Activated CD8-positive, alpha-beta T cell treated with anti-CD3 and anti-CD28 coated beads, Interleukin-2, amount 10 ng/mL, durations not matched to agents 7 days and 5 days (primary cell): ENCODE measurements at places on chromosomes 7 and 10. TPM values are rescaled to one million over a fixed set of nuclear protein-coding genes. Genes with fewer than 3 reads are reported as not detected.

RELN gene
- not detected for total RNA-seq

VWDE gene
- total RNA-seq, result 4.4 TPM

IGF2BP3 gene
- total RNA-seq, result 0.52 TPM

CCL24 gene
- not detected for total RNA-seq

UCN3 gene
- total RNA-seq, result not detected

SPDYE2B gene
- total RNA-seq, result not detected

WEE2 gene
- not detected for total RNA-seq

COX15 gene
- total RNA-seq, result 36.1 TPM

CHST15 gene
- total RNA-seq, result not detected

GRCh38 chr10:119496273-119496672, 46.2 kb downstream of the RGS10 start:
- H3K36me3 ChIP-seq, result peaks cover 53% of the 10 kb centered on the region
- no peak for DNase-seq
- H3K4me1 ChIP-seq, result peaks cover 90% of the 10 kb centered on the region
- H3K27me3 ChIP-seq, result no peaks in the 10 kb centered on the region
- no peak overlapping the region for H3K4me3 ChIP-seq

- no peak overlapping the region for H3K27ac ChIP-seq
- DNase-seq, result no peak
- H3K27me3 ChIP-seq, result peaks cover 52% of the 10 kb centered on the region
- H3K36me3 ChIP-seq, result no peaks in the 10 kb centered on the region
- peaks cover 18% of the 10 kb centered on the region for H3K4me1 ChIP-seq
Observed at GRCh38 chr10:101565936-101566332, 22.1 kb downstream of the POLL start.

DNA sequence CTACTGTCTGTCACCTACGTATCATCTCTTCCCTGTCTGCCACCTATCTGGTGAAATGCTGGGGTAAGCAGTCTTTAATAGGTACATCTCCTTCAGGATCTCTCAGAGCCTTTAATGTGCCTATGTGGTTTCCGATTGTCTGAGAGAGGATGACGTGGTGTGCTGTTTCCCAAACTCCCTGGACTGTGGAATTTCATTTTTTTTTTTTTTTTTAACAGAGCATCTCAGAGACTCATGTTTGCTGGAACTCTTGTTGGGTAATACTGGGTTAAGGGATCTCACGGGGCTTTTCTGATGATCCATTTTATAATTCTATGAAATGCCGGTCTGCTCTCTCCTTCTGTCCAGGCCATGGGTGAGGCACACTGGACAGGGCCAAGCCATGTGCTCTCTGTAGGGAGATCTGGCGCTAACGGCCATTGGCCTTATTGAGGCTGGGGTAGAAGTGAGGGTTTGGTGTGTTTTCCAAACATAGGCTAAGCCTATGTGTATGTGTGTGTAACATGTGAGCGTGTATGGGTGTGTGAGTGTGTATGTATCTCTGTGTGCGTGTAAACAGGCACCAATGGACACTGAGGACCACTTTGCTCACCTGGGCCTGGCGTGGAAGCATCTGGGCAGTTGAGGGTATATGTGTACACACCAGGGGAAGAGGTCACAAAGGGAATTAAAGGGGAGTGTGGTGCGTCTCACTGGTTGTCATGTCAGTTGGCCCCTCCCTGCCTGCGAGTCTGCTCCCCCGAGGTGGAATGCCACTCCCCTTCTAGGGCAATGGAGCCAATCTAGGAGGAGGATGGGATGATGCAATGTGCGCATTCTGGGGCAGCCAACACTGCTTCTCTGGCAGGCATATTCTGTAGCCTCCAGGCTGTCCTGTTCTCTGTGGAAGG, 7.8 kb downstream of the ADRA2A start:
- no peak overlapping the region for H3K27ac ChIP-seq
- H3K4me1 ChIP-seq, result peaks cover 3% of the 10 kb centered on the region
- peaks cover 19% of the 10 kb centered on the region for H3K27me3 ChIP-seq
- DNase-seq, result no peak

DNA sequence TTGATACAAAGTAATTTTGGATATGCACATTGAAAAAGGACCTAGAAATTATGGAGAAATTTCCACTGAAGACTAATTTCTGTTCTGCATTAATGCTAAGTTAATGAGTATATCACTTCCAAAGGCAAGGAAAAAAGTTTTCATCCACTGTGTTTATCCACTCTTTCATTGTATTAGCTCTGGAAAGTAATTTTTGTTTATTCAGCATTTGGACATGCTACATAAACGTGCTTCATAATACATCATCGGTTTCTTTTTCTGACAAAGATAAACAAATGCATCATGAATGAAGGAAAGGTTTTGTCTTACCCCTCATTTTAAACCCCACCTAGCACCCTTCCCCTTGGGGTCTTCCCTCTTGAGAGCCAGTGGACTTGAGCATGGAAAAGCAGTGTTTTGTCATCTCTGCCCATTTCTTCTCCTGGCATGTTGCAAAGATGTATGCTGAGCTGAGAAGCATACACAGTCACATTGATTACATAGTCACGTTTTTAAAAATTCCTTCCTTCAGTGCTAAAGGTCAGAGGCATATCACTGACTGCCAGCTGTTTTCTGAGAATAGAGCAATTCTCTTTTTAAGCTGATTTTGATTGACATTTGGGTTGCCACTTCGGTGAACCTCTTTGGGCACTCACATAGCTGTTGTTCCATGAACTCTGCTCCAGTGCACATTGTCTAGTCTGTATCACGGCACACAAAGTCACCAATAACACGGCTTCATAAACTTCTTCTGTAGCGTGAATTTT, 65.9 kb upstream of the C7orf33 start:
- DNase-seq, result no peak
- no peaks in the 10 kb centered on the region for H3K36me3 ChIP-seq
- no peaks in the 10 kb centered on the region for H3K4me1 ChIP-seq
- no peak overlapping the region for H3K27ac ChIP-seq
- peaks cover 49% of the 10 kb centered on the region for H3K27me3 ChIP-seq

DNA sequence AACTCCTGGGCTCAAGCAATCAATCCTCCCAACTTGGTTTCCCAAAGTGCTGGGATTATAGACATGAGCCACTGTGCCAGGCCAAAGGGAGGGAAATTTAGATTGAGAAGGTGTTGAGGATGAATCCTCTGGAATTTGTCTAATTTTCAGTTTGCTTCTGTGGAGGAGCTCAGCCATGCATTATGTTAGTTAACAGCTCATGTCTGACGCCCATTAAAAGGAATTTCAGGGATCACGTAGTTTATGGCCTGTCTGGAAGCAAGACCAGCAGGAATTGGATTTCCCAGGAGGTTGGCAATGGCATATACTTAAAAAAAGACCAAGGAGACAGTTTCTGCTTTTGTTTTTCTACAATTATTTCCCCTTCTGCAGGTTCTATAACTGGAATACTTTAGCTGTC, 165.7 kb downstream of the OTUD1 start:
- no peaks in the 10 kb centered on the region for H3K36me3 ChIP-seq
- no peak overlapping the region for H3K4me3 ChIP-seq
- DNase-seq, result no peak
- H3K4me1 ChIP-seq, result no peaks in the 10 kb centered on the region

DNA sequence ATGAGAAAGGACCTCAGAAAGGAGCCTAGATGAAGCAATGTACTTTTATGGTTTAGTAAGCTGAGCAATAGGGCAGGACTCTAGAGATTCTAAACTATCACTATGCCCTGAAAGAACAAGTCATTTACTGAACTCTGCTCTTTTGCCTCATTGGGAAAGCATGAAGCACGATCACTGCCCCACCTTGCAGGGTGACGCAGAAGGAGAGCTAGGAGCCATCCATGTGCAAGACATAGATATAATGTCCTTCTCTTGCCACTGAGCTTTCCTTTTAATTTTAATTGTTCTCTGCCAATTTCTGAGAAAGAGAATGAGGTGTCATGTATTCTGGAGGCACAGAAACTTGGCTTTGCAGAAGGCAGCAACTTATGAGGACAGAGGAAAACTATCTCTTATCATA, 108.3 kb downstream of the SORCS1 start:
- no peak overlapping the region for H3K4me3 ChIP-seq
- H3K4me1 ChIP-seq, result no peaks in the 10 kb centered on the region
- H3K36me3 ChIP-seq, result no peaks in the 10 kb centered on the region
- no peak overlapping the region for H3K27ac ChIP-seq

GRCh38 chr10:126459878-126460481, 71.7 kb upstream of the ADAM12 start:
- H3K27me3 ChIP-seq, result no peaks in the 10 kb centered on the region
- H3K4me1 ChIP-seq, result no peaks in the 10 kb centered on the region
- H3K27ac ChIP-seq, result no peak overlapping the region
- DNase-seq, result no peak
- no peak overlapping the region for H3K4me3 ChIP-seq
- no peaks in the 10 kb centered on the region for H3K36me3 ChIP-seq

DNA sequence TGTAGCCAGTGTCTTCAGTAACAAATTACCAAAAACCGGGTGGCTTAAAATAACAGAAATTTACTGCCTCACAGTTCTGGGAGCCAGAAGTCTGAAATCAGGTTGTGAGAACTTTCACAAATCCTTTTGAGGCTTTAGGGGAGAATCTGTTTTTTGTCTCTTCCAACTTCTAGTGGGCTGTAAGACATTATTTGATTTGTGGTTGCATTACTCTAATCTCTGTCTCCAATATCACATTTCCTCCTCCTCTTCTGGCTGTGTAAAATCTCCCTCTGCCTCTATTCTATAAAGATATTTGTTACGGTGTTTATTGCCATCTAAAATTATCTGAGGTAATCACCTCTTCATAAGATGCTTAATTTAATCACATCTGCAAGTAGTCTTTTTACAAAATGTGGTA, 1039.6 kb upstream of the LRRN3 start:
- H3K4me1 ChIP-seq, result no peaks in the 10 kb centered on the region
- H3K27ac ChIP-seq, result no peak overlapping the region
- H3K27me3 ChIP-seq, result no peaks in the 10 kb centered on the region
- no peaks in the 10 kb centered on the region for H3K36me3 ChIP-seq
- no peak for DNase-seq

DNA sequence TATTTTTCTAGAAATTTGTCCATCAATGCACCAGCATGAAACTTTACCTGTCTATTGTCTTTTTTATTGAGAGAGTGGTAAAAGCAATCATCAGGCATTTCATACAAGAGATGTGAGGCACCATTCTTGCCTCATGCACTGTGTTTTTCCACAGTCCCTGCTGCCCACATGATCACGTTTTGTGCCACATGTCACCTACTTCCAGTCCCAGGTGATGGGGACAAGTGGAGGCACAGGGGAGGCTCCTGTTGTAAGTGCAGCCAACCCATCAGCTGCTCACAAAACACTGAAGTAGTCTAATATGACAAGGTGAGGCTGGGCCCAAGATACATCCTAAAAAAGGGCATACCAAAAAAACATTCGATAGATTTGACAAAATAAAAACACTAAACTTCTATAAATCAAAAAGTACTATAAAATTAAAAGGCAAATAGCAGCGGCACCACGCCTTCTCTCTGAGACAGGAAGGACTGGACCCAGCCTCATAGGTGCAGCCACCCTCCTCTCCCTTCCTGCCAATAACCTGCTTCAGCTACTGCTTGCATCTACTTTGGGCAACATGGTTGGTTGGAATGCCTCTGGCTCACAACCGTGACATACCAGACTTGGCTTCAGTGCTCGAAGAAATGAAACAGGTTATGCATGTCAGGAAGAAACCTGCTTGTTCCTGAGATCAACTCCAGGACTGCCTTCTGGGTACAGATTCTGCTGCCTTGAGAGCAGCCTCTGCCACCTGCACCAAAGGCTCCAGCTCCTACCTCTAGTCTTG, 2.3 kb downstream of the ZC3HAV1L start:
- peaks cover 37% of the 10 kb centered on the region for H3K4me1 ChIP-seq
- H3K36me3 ChIP-seq, result peaks cover 38% of the 10 kb centered on the region
- DNase-seq, result no peak
- peak overlapping the region; percentile 25 for H3K27ac ChIP-seq
- no peak overlapping the region for H3K4me3 ChIP-seq
- H3K27me3 ChIP-seq, result peaks cover 3% of the 10 kb centered on the region

DNA sequence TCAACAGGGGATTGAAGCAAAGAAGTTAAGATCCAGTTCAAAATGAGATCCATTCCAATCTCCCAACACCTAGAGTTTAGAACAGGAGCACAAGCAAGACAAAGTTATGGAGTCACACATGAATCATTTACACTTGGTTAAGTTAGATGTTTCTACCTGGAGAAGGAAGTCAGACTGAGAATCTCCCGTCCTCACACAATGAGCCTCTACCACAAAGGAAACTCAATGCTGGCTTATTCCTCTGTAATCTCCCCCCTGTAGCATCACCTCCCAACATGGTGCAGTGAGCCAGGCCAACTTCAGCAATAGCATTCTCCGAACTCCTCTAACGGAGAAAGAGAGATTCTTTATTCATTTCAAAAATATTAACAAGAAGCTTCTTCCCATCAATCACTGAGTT, 82.2 kb downstream of the ELMO1 start:
- peaks cover 4% of the 10 kb centered on the region for H3K36me3 ChIP-seq
- peaks cover 47% of the 10 kb centered on the region for H3K4me1 ChIP-seq
- no peak overlapping the region for H3K4me3 ChIP-seq
- H3K27me3 ChIP-seq, result peaks cover 14% of the 10 kb centered on the region
- no peak for DNase-seq

DNA sequence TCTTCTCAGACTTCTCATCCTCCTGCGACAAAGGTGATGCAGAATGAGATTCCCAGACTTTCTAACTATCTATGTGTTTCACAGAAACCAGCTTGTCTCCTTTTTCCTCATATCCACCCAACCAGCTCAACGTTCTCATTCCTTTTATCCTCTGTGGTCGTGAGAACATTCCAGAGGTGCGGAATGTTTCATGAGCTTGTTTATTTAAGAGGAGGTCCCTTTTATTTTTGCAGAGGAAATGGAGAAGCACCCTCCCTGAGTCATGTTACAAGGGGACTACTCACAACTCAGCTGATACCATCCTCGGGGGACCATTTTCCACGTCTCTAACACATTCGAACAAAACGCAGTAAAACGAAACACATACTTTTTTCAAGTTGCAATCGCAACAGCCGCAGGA, 93.2 kb downstream of the ZRANB1 start:
- H3K36me3 ChIP-seq, result no peaks in the 10 kb centered on the region
- no peak for DNase-seq
- H3K4me3 ChIP-seq, result no peak overlapping the region
- no peaks in the 10 kb centered on the region for H3K4me1 ChIP-seq
- no peaks in the 10 kb centered on the region for H3K27me3 ChIP-seq

GRCh38 chr7:70618020-70618551, 513.9 kb upstream of the GALNT17 start:
- peaks cover 13% of the 10 kb centered on the region for H3K27me3 ChIP-seq
